ENCODE measurements at places on chromosomes 5 and 9.

- no peak for DNase-seq
Observed at GRCh38 chr5:128904805-128905567, 60.3 kb upstream of the SLC27A6 start.

DNA sequence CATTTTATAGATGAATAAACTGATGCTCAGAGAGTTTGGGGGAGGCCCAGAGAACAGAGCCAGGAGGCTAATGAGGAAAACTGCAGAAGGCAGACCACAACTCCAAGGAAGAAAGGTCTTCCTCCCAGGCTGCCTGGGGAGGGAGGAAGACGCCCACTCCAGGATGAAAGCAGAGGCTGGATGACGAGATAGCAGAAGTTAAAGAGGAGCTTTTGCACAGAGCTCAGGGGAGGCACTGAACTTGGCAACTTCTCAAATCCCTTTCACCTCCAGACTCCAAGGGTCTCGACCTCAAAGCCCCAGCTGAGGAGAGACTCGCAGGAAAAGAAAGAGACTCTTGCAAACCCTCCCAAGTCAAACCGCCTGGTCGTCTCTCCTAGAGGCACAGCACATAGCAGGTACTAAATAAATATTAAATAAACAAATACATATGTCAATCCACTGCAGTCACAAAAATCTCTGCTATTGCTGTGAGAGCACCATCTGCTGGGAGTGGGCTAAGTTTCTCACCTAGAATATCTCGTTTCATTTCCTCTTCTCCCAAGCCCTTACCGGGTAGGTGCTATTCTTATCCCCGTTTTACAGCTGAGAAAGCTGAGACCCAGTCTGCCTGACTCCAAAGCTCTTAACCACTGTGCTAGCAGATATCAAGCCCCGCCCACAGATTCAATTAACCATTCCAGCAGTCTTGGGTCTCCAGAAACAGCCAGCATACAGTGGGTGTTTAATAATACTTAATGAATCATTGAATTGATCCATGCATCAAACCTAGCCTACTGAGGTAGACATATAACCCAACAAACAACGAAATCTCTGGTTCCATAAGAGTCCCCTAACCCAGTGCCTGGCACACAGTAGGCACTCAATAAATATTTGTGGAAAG is 97.8 kb upstream of the HAND1 start:
- no peak for DNase-seq

GRCh38 chr9:69637817-69638200 is 34.4 kb downstream of the APBA1 start:
- DNase-seq: no peak

- no peak for DNase-seq
Observed at GRCh38 chr5:143200781-143201398, 202.6 kb downstream of the NR3C1 start.

GRCh38 chr9:80561526-80561925 is 989.8 kb downstream of the TLE4 start:
- no peak for DNase-seq

GRCh38 chr5:22372376-22372775 is 480.8 kb downstream of the CDH12 start:
- DNase-seq: no peak

DNA sequence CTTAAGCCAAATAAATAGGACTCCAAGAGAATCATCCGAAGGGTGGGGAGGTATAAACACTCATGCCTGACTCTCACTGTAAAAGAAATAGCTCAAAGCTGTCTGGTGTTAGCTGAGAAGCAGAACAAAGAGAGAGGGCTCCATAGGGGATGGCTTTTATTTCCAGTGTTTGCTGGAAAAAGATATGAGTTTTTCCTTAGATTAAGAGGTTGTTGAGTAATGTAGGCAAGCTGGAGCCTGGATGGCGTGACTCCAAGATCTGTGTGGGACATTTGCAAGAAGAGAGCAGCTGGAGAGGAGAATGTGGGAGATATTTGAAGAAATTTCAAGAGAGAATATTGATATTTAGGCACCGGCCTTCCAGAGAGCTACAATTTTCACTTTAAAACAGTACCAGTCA is 793.7 kb upstream of the RGMB start:
- DNase-seq: no peak

GRCh38 chr5:168875832-168876231 is 296.7 kb upstream of the PANK3 start:
- DNase-seq: no peak

DNA sequence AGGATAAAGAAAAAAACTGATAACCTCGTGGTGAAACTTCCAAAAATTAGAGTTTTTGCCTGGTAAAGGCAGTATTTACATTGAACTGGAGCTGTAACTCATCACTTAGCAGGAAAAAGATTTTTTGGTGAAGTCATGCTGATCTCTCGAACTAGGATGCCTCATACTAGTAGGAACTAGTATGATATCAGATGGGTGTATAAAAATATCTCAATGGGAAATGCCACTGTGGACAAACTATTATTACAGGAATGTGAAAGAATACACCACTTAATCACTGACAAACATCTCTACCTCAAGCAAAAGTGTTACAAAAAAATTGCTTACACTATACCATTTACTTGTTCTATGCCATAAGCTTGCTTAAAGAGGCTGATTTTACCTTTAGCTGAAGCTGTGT is 28.4 kb downstream of the RFX3 start:
- no peak for DNase-seq
